ENCODE measurements at places on chromosomes 1 and 21. TPM values are rescaled to one million over a fixed set of nuclear protein-coding genes. Genes with fewer than 3 reads are reported as not detected.

PROK1 gene
- polyA plus RNA-seq: not detected

TFF3 gene
- polyA plus RNA-seq: not detected

SPRR5 gene
- not detected for polyA plus RNA-seq

GRCh38 chr1:109388208-109388711 lies 9.5 kb downstream of the SORT1 start:
- H3K4me3 ChIP-seq: no peak overlapping the region
- no peak for DNase-seq
- H3K27ac ChIP-seq: no peak overlapping the region
- no peaks in the 10 kb centered on the region for H3K36me3 ChIP-seq
- H3K27me3 ChIP-seq: no peaks in the 10 kb centered on the region

DNA sequence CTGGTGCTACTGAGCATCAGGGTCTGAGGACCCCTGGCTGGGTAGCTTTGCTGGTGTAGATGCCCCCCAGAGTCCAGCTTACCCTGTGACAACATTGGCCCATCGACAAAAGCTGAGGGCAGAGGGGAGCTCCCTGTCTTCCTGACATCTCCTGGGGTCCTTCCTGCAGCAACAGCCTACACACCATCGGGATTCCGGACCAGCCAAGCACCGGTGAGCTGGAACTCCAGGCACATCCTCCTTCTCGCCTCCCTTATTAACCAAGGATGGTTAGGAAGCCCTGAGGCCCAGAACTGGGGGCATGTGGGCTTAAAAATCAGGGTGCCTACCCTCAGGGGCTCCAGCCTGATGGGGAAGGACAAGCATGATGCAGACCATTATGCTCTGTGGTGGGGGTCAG lies 658.0 kb downstream of the PTPRU start:
- DNase-seq: no peak
- no peaks in the 10 kb centered on the region for H3K27me3 ChIP-seq
- no peak overlapping the region for H3K27ac ChIP-seq
- no peaks in the 10 kb centered on the region for H3K36me3 ChIP-seq

GRCh38 chr1:184854036-184854435 lies 99.4 kb upstream of the EDEM3 start:
- H3K27me3 ChIP-seq: no peaks in the 10 kb centered on the region
- H3K4me3 ChIP-seq: no peak overlapping the region
- H3K36me3 ChIP-seq: no peaks in the 10 kb centered on the region
- H3K4me1 ChIP-seq: peaks cover 1% of the 10 kb centered on the region
- no peak for DNase-seq

All from IMR-90 (cell line).